ENCODE measurements at places on chromosomes 5 and 9.

DNA sequence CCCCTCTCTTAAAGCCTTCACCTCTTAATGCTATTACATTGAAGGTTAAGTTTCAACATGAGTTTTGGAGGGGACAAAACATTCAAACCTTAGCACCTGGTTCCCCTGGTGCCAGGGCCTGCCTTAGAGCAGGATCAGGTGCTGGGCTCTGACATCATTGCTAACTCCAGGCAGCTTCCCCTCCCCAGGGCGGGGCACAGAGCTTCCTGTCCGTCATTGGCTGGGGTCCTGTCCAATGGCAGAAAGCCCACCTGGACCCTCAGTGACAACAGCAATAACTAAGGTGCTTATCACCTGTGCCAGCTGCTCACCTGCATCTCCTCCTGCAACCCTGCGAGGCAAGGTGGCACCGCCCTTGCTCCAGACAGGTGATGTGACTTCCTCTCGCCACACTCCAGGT, 177.4 kb downstream of the NSG2 start:
- DNase-seq: no peak

- peak; percentile 50 for DNase-seq
Measured at GRCh38 chr9:19049917-19050636, 850 bp downstream of the RRAGA start.

- no peak for DNase-seq
Measured at GRCh38 chr5:27962198-27962597, 923.8 kb upstream of the CDH9 start.

GRCh38 chr9:95124582-95125367, 192.7 kb downstream of the FANCC start:
- no peak for DNase-seq

- DNase-seq: peak; percentile 77
Measured at GRCh38 chr5:126499853-126500342, 76.7 kb downstream of the GRAMD2B start.

DNA sequence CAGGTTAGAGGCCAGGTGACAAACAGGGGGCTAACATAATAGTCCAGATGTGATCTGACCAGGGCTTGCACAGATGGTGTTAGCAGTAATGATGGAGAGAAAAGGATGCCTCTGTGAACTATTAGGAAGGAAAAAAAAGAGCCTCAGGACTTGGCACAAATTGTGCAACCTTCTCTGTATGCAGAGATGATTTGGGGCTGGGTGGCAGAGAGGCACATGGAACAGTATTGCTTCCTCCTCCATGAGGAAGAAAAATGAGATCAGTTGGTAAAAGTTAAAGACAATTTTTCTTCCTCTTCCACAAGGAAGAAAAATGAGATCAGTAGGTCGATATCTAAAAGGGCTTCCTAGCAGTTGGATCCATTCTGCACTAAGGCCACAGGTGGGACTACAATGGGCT, 13.9 kb upstream of the ANXA6 start:
- no peak for DNase-seq

- DNase-seq: no peak
Measured at GRCh38 chr5:137240285-137240684, 258.8 kb downstream of the SPOCK1 start.

DNA sequence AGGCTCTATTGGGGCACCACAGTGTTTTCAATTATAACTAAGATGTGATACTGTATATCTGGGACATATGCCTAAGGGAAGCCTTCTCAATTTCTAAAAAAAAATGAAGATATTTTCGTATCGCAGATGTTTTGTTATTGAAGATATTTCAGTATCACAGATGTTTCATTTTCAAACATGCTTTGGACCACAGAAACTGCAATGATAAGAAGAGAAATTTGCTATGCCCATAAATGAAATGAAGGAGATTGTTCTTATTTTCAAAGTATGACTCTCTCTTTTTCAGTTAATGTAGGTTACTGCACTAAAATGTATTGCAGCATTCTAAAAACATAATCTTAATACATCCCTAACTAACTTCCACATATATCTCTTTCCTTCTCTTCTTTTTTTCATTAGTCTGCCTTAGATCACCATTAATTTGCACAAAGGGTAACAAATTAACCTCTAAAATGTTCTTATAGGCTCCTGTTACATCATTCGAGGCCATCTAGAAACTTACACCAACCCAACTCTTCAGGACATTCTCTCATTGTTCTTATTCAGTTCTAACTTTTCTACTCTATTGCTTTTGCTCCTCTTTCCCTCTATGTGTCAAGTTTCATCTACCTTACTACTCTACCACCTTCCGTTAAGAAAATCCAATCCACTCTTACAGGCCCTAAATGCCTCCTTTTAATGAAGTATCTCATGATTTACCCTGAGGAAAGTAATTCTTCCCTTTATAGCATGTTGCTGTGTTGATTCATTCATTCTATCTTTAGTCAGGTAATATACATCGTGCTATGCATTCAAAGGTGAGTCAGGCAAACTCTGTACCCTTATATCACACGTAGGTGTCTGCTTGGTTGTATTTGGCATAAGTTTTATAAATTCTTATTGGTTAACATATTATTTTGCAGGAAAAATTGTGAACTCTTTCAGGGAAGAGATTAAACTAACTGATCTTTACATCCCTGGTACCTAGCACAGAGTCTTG, 70.5 kb downstream of the ST8SIA4 start:
- no peak for DNase-seq

GRCh38 chr5:62305358-62305714, 670 bp upstream of the KIF2A start:
- DNase-seq: no peak

- DNase-seq: no peak
Measured at GRCh38 chr5:121969660-121970295, 8.0 kb downstream of the SRFBP1 start.

- DNase-seq: peak; percentile 9
Measured at GRCh38 chr5:119270960-119271757, 84.7 kb upstream of the TNFAIP8 start.

DNA sequence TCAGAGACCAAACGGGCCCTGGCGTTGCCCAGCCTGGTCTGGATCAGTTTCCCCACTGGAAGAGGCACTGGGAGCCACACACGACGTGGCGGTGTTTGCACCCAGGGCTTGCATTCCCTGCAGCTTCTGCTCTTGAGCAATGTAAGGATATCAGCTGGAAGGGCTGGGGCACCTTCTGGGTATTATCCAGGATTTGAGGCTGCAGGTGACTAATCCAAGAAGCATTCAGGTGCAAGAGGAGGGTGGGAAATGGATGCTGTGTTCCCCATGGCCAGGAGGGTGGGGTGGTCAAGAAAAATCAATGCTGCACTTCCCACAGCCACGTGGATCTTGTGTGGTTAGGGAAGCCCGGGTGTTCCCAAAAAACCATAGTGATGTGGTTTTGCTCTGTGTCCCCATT, 430.9 kb downstream of the IRX2 start:
- no peak for DNase-seq

- no peak for DNase-seq
Measured at GRCh38 chr5:113000466-113000865, 23.9 kb downstream of the DCP2 start.

DNA sequence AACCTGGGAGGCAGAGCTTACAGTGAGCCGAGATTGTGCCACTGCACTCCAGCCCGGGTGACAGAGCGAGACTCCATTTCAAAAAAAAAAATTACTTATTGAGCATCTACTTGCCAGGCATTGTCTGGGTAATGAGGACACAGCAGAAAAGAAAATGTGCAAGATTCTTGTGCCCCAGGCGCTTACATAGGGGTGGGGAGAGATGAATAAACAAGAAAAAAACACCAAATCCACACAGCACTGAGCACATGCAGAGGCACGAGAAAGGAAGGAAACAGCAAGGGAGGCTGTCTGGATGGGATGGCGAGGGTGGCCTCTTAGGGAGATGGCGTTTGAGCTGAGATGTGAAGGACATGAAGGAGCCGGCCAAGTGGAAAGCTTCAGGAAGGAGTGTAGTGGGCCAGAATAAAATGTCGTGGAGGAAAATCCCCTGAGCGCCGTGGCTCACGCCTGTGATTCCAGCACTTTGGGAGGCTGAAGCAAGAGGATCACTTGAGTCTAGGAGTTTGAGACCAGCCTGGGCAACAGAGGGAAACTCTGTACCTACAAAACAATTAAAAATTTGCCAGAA, 13.9 kb downstream of the DYNC2I2 start:
- DNase-seq: no peak

DNA sequence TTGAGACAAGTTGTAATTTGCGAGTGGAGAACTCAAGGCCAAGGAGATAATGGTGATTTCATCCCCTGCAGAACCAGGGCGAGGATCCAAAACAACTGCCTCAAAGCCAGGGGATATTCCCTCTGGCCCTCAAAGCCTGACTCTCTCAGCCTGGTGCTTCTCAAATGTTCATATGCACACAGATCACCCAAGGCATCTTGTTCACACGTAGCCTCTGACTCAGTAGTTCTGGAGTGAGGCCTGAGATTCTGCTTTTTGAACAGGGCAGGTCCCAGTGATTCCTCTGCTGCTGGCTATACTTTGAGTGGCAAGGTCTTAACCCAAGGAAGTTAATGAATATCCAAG, 30.2 kb upstream of the WWC1 start:
- no peak for DNase-seq

- DNase-seq: no peak
Measured at GRCh38 chr5:58440901-58441460, 18.9 kb downstream of the PLK2 start.

- DNase-seq: no peak
Measured at GRCh38 chr9:18036422-18037187, 437.3 kb upstream of the ADAMTSL1 start.

- no peak for DNase-seq
Measured at GRCh38 chr5:26921439-26921838, 116.9 kb downstream of the CDH9 start.

- DNase-seq: no peak
Measured at GRCh38 chr5:129696636-129697035, 51.3 kb upstream of the MINAR2 start.

DNA sequence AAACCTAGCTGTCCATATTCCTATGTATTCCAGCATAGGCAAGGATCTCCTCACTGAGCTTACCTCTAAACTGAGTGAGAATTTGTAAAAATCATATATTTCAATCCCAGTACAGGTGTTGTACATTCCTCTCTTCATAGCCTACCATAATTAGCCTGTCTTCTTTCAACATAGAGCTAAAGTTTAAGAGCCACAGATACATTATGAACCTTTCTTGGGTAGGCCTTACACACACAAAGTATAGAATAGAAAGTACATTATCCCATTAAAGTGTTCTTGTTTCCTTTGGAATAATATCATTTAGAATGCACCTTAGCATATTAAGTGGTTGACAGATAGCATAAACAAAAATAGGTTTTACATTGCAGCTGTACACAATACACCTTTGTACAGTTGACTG, 282.1 kb upstream of the TMEM161B start:
- DNase-seq: no peak

DNA sequence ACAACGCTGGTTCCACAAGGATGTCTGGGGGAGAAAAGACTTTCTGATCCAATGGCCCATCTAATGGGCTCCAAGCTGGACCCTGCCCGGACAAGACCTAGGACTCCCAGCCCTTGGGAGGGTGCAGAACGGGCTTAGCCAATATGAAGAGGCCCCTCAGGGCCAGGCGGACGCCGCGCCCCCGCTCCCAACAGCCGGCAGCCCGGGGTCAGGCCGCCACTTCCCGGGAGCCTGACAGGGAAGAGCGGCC, 493 bp downstream of the P4HA2 start:
- no peak for DNase-seq

GRCh38 chr9:106655966-106656365, 207.0 kb upstream of the ZNF462 start:
- DNase-seq: no peak

DNA sequence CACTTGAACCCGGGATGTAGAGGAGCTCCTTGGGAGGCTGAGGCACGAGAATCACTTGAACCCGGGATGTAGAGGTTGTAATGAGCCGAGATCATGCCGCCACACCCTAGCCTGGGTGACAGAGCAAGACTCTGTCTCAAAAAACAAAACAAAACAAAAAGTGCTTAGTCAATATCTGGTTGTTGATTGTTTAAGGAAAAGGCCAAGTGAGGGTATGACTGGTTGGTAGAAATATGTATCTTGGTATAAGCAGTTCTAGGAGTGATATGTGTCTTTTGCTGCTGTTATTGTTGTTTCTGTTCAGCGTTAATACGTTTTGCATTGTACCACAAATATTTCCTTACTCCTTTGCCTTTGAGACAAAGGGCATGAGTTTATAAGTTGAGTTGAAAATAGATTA, 210.7 kb upstream of the DMRT1 start:
- DNase-seq: no peak

DNA sequence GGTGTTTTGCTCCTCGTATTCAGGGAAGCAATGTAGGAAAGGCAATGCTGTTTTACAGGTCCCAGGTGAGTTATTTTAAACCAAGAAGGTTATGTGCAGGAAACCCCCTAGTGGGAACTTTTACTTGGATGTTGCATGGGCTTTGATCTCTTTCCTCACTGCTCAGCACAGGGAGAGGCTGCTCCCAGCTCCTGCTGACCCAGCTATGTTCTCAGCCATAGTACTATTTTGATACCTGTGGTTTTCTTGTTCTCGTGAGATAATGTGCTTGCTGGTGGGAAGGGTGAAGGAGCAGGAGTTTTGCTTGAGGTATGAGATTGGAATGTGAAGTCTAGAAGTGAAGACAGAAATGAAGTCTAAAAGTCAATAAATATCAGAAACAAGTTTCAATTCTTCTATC, 265.6 kb upstream of the FBXL7 start:
- no peak for DNase-seq

- DNase-seq: no peak
Measured at GRCh38 chr5:62795926-62796325, 217.3 kb downstream of the LRRC70 start.

DNA sequence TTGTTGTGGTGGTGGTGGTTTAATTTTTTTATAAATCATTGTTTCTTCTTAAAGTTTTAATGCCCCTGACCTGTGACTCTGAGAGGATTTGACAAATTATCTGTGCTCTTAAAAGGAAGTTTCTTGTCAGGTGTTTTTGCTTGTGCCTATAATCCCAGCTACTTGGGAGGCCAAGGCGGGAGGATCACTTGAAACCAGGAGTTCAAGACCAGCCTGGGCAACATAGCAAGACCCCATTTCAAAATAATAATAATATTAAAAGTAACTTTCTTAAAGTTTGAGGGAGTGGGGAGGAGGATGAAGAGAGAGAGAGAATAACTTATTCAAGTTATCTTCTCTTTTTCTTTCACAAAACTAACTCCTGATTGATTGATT, 12.2 kb upstream of the ERMP1 start:
- DNase-seq: no peak

- DNase-seq: no peak
Measured at GRCh38 chr5:93807846-93808245, 66.4 kb upstream of the POU5F2 start.

DNA sequence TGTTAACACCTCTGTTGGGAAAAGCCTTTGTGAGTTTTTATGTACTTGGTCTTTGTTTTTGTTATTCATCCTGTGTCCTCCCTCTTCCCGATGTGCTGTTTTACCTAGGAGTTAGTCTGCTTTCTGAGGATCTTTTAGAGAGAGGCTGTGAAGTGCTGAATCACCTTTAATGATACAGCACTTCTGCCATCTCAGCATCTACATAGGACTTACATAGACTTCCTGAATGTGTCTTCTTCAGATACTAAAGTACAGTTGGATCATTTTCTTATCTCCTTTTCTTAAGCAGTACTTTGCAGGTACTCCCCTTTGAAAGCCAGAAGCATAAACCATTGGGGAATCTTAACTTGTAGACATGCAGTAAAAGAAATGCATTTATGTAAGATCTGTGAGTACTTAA, 31.5 kb downstream of the OTULIN start:
- DNase-seq: no peak

- no peak for DNase-seq
Measured at GRCh38 chr5:172142709-172143215, 45.3 kb downstream of the STK10 start.

- DNase-seq: no peak
Measured at GRCh38 chr9:98289614-98290201, 34.3 kb upstream of the TBC1D2 start.

All from NCI-H2081 (cell line).